ENCODE measurements at places on chromosomes 2 and 18.

GRCh38 chr18:21757833-21758232, 17.2 kb downstream of the MIB1 start:
- DNase-seq = no peak

DNA sequence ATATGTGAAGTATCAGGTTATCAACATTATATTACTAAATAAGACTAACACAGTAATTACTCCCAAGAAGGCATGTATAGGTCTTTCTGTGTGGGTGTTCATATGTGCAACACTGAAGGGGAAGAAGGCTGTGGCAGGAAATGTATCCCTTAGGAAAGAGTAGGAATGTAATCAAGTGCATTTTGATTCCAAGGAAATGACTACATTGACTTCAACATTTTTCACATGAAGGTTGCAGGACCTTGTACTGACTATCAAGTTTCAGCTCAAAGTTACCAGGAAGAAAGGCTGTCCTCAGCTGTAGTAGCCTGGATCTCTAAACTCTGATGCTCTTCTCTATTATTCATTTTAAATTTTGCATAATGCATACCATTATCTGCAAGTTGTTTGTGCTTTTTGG, 680.8 kb downstream of the NYAP2 start:
- no peak for DNase-seq

DNA sequence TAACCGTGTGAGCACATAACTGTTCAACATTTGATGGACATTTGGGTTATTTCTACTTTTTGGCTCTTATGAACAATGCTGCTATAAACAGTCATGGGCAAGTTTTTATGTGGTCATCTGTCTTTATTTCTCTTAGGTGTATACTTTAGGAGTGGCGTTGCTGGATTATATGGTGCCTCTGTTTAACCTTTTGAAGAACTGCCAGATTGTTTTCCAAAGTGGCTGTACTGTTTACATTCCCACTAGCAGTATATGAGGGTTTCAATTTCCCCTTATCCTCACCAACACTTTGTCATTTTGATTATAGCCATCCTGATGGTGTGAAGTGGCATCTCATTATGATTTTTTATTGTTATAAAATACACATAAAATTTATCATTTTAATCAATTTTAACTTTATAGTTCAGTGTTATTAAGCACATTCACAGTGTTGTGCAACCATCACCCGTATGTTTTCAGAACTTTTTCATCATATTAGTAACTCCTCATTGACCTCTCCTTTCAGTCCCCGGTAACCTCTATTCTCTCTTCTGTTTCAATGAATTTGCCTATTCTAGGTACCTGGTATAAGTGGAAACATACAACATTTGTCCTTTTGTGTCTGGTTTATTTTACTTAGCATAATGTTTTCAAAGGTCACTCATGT, 55.4 kb downstream of the EML4 start:
- no peak for DNase-seq

DNA sequence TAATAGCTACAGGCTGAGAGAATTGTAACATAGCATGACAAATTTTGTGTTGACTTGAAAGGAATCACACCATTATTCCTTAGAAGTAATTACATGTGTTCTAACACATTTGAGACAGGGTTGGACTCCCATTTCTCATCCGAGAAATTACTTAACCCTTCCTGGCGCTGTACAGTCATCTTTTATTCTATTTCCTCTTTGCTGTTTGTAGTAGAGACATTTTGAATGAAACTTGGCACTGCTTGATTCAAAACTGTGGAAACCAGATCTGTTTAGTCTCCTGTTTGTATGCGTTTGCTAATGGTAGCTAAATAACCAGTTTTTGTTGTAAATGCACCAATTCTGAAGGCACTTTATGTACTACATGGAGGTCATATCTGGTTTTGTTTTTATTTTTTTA, 231.9 kb downstream of the ALPK2 start:
- DNase-seq = no peak

DNA sequence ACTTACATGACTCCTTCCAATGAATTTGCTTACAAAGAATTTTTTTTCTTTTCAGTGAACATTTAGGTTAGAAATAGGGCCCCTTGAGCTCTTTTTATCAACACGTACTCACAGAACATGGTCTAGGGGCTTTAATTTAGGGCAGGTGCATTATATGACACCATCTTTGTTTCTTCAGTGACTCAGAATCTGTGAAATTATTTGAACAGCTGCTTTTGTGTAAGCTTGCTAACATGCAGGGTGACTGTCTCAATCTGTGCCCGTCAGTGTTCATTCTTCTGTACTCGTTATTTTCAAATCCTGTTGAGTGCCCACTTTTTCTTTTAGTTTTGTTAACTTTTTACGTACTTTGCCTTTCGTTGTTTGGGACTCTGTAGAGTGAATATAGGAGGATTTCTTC, 52.8 kb upstream of the CABYR start:
- DNase-seq = no peak

GRCh38 chr18:13463526-13464210, 245.1 kb downstream of the LDLRAD4 start:
- DNase-seq = no peak

DNA sequence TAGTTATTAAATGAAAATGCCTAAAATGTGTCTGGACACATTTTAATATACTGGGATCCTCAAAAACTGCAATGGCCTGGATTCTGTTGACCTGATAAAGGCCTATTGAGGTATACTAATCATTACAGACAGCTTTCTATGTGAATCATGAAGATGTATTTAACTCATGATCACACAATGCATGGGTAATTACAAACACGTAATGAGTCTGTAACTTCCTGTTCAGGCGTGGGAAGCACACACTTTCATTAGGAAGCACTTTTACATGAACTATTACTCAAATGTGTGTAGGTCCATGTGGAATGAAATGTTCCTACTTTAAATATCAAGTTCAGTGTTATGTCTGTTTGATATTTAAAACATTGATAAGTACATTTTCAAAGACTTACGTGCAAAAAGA, 108.7 kb downstream of the NCKAP5 start:
- no peak for DNase-seq

GRCh38 chr2:238868616-238869292, 20.9 kb downstream of the TWIST2 start:
- DNase-seq = no peak

DNA sequence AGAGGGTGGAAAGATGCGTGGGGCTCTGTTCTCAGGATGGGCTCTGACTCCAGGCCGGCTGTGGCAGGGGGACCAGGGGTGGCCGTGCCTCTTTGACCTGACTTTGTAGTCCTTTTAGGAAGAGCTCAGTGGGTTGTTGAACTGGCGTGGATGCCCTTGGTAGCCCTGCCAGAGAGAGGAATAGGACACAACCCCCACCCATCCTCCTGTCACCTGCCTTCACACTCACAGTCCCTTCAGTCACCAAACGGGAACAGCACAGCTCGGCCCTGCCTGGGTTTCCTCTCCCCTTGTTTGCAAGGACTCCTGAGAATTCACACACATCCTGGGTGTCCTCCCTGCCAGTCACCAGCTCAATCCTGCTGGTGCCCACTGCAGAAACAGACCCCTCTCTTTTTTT, 20.1 kb upstream of the MRPL33 start:
- DNase-seq = no peak

DNA sequence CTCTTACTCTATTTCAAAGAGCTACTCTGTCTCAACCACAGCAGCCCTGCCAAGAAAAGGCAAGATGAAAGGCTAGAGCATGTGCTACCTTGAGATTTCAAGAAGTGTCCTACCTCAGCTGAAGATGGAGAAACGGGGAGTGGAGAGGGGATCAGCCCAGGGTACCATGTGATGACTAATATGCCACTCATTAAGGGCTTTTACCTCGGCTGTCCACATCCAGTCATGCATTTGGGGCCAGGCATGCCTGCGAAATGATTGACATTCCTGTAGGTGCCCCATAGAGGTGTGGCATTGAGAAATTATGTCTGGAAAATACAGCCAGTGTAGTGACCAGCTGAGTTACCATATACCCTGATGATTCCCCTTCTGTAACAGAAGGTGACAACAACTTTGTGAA, 96.1 kb downstream of the NRP2 start:
- DNase-seq = no peak

All from stimulated activated CD8-positive, alpha-beta memory T cell treated with anti-CD3 and anti-CD28 coated beads, Interleukin-15, amount 100 ng/mL, for 4 hours (primary cell).